T-helper 9 cell (primary cell): ENCODE measurements at places on chromosomes 3 and 15.
A peak's percentile ranks its signal among the peaks of the same experiment; 100 is the strongest.

- DNase-seq = no peak
These were observed 276.6 kb upstream of the GADL1 start for GRCh38 chr3:31170932-31171670.

GRCh38 chr3:135034291-135034768, 239.3 kb downstream of the EPHB1 start:
- no peak for DNase-seq

DNA sequence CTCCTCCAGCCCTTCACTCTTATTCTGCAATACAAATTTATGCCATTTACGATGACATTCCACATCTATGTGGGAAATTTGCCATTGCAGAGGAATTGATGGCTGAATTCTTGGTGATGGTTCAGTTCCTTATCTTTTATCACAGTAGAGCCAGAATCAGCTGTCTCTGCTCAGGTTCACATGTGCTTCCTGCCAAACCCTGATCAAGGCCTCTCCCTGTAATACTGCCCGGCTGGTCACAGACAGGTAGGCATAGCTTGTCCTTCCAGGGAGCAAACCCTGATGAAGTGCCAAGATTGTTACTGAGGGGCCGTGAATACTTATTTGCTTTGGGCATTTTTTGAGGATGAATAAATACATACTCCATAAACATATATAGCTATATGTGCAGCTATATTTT, 450.0 kb downstream of the NSUN3 start:
- DNase-seq = no peak

DNA sequence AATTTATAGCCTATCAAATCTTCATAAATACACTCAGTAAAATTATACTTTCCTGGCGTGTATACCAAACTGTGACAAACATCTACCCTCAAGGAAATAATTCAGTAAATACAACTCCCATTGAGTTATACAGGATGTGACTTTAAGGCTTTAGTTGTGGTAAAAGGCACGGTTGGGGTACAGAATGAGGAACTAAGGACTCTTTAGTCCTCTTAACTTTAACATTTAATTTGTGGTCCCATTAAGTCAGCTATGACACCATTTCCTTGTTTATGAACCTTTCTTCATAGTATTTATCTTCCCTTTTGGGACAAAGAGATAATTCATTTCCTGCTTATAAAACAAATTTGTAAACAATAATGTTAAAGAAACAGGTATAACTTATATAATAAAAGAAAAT, 30.2 kb downstream of the IFT80 start:
- no peak for DNase-seq

GRCh38 chr3:134988666-134989065, 193.6 kb downstream of the EPHB1 start:
- no peak for DNase-seq

DNA sequence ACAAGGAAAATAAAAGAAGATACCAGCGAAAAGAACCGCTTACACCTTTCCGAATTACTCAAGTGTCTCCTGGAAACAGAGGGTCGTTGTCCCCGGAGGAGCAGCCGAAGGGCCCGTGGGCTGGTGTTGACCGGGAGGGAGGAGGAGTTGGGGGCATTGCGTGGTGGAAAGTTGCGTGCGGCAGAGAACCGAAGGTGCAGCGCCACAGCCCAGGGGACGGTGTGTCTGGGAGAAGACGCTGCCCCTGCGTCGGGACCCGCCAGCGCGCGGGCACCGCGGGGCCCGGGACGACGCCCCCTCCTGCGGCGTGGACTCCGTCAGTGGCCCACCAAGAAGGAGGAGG, 325 bp downstream of the ALCAM start:
- DNase-seq = peak; percentile 20

GRCh38 chr15:35530698-35531097, 15.3 kb downstream of the DPH6 start:
- DNase-seq = no peak

DNA sequence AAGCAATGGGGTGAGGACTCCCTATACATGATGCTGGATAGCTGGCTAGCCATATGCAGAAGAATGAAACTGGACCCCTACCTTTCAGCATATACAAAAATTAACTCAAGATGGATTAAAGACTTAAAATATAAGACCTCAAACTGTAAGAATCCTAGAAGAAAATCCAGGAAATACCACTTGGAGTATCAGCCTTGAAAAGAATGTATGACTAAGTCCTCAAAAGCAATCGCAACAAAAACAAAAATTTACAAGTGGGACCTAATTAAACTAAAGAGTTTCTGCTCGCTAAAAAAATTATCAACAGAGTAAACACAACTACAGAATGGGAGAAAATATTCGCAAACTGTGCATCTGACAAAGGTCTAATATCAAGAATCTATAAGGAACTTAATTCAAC, 94.3 kb downstream of the XRN1 start:
- no peak for DNase-seq

DNA sequence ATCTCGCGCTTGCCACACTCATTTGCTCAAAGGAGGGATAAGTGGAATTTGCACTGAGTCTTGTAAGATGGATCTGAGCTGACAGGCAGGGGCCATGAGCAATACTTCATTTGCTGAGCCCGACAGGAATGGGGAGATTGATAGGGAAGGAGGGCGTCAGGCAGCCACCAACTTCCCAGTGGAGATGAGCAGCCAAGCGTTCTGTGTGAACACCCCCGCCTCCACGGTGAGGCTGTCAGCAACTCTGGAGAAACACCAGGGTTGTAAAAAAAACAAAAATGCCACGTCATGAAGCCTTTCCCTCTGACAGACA, 36.8 kb downstream of the TLE3 start:
- DNase-seq = no peak

DNA sequence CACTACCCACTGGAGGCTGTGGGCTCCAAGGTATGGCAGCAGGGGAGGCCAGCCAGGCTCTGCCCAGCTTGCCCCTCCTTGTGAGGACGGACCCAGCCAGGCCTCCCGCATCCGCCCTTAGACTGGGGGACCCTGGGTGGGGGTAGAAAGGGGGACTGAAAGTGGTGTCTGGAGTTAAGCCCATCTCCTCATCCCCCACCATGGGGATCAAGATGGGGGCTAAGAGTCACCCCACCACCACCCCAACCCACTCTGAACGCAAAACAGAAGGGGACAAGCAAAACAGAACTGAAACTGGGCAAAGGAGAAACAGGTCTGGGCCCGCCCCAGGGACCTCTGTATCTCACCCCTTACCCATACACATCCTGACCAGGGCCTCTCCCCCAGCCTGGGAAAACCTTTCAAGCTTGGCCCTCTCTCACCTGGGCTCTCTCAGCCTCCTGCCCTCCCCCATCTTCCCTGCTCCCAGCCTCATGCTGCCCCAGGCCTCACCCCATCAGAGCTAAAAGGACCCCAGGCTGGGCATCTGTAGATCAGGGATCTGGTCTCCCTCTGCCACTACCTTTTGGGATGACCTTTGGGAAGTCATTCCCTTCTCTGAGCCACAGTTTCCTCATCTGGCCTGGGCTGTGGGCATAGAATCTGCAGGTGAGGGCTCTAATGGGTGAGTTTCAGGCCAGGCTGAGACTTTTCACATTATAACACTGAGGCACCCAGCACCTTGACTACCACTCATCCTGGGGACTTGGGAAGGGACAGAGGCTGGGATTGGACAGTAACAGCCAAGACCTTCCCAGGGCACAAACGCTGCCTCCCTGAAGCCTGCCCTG, 30.0 kb upstream of the CYP11A1 start:
- DNase-seq = no peak

DNA sequence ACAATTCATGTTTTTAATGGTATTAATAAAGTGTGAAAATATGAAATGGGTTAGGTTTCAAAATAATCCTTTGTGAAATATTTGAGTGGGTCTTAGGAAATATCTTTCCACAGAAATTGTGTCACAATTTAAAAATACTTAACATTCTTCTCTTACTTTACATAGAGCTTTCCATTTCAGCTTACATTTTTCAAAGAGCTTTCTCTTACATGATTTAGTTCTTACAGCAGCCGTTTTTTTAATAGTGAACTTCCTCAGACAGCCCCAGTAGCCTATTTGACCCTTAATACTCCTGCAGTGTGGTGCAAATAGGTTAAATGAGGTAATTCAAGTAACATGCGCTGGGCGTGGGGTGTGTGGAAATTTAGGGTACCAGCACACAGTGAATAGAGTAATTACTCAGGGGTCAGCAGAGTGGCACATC, 21.8 kb downstream of the P2RY12 start:
- DNase-seq = no peak

DNA sequence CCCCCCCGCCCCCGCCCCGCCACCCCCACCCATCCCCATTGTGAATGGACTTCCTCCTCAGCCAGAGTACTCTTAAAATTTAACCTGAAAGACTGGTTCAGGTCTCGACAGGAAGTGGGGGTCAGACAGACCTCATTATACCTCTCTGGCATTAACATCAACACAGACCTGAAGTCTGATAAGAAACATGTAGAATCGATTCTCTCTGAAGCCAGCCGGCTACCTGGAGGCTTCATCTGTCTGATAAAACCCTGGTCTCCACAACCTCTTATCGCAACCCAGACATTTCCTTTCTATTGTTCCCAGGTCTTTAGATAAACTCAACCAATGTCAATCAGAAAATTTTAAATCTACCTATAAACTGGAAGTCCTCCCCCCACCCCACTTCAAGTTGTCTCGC, 42.6 kb downstream of the SLCO2A1 start:
- no peak for DNase-seq

DNA sequence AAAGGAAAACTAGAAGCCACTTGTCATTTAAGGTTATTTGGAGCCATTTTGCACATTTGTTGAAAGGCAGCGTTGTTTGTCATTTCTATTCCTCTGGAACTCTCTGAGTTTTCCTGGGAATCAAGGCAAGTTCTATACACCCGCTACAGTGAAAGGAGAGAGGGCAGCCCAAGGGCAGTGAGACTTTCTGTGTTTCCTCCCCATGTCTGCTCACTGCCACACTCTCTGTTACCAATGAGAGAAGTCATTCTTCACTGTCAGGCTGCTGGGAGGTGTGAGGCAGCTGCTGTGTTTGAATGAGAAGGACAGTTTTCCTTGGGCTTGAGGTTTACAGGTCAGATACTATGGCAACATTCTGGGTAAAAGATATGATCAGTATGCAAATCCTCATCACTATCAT, 36.0 kb downstream of the ATP13A5 start:
- DNase-seq = no peak

DNA sequence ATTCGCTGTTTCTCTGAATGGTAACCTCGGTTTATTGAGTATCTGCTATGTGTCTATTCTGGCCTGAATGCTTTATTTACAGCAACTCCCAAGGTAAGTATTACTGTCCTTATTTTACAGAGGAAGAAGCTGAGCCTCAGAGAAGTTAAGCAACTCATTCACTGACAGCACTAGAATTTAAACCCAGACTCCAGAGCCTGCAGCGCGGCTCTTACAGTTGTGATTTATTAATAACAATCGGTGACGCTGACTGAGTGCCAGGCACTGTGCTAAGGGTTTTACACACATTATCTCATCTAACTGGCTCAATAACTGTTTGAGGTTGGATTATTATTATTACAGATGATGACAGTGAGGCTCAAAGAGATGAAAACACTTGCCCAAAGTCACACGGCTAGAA, 19.6 kb downstream of the SRGAP3 start:
- no peak for DNase-seq

DNA sequence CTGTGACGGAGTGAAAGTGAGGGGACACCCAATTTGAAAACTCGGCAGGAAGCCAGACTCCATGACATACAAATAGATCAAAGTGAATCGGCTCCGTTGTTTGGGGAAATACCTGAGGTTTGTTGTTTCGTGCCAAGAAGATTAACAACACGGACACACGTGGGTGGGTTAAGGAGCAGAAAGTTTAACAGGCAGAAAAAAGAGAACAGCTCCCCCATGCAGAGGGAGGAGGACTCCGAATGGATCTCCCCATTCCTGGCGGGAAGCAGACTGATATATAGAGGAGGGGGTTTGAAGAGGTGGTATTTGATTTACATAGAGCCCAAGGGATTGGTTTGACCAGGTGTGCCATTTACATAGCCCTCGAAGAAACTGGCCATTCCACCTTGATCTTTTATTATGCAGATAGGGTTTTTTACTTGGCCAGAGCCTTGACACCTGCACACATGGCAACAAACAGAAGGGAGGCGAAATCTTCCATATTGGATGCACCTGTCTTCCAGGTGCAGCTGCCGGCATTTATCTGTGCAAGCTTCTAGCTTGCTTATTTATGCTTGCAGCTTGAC, 4.8 kb upstream of the SACM1L start:
- no peak for DNase-seq
